Activated naive CD4-positive, alpha-beta T cell treated with anti-CD3 and anti-CD28 coated beads, Interleukin-2, amount 10 ng/mL, durations not matched to agents 7 days and 5 days (primary cell): ENCODE measurements at places on chromosomes 13 and 19.

GRCh38 chr13:69418319-69418718 is 689.3 kb upstream of the ATXN8OS start:
- DNase-seq = no peak

- DNase-seq = no peak
Measured at GRCh38 chr13:29925457-29926097, 75.2 kb upstream of the UBL3 start.

DNA sequence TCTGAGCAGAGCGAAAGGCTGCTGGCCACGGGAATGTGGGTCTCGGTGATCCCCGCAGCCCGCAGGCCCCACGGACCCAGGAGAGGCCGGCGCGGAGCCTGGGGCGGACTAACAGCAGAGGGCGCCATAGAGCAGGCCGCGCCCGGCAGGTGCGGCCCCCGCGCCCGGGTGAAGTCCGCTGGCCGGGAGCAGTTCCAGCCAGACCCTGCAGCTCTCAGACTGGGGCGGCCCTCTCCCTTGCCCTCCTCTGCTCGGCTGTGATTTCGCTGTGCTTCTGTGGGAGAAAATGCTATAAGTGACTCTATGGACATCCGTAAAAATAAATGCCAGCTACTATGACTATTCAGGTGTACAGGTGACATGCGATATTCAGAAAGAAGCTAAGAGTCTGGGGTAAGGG is 37.7 kb downstream of the GSX1 start:
- peak; percentile 59 for DNase-seq

GRCh38 chr19:5947435-5947834 is 30.5 kb downstream of the RANBP3 start:
- no peak for DNase-seq

DNA sequence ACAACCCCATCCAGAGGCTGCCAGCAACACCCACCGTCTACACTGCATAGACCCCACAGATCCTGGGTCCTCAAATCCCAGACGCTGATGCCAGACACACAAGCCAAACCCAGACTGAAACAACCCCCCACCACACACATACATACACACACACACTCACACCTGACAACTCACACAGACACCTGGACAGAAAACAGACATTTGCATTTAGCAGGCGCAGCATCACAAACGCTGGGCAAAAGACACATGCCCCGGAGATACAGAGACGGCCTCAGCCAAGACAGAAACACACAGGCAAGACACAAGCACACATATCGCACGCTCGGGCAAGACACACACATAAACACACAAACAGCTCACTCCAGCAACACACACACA is 1.3 kb downstream of the BBC3 start:
- peak; percentile 37 for DNase-seq

DNA sequence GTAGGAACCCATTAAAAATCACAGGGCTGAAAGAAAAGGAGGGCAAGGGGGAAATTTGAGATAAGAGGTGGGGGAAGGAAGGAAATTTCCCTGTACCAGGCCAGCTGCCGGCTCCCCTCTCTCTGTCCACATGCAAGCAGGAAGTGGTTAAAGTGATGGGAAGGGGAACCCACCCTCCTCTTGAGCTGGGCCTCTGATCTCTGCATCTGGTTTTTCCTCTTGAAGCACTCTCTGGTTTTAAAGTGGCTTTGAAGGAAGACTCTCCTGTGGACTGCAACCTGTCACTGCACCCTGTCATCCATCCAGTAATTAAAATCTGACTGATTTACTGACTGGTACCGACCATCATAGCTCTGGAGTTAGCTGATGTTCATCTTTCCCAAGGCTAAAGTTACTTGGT is 239.6 kb downstream of the TSHZ3 start:
- DNase-seq = no peak

GRCh38 chr19:39512988-39513387 is 2.0 kb upstream of the SELENOV start:
- DNase-seq = no peak

DNA sequence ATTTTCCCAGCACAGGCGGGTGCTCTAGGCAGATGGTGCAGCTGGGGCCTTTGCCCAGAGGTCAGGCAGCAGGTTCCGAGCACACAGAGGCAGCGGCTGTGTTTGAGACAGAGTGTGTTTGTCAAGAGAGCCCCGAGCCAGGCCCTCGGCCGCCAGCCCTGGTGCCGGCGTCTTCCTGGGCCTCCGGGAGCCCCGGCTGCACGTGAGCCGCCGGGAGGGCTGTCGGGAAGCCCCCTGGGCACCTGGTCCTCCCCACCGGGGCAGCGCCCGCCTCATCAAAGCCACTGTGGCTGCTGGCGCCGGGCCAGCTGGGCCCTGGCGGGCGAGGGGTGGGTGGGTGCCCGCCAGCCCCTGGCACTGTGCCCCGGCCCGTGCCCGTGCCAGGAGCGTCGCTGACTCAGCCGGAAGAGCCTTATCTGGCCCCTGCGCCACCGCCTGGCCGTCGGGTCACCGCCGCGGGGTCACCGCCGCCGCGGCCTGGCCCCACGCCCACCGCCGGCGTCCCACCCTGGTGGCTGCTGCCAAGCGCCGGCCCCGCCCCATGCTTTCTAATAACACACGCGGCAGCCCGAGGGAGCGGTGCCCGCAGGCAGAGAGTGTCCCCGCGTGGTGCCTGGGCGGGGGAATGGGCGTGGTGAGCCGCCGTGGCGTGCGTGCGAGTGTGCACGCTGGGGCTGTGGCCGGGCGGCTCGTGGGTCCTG is 14.9 kb downstream of the ARID3A start:
- peak; percentile 76 for DNase-seq

- DNase-seq = no peak
Measured at GRCh38 chr13:83839146-83839545, 43.1 kb downstream of the SLITRK1 start.

DNA sequence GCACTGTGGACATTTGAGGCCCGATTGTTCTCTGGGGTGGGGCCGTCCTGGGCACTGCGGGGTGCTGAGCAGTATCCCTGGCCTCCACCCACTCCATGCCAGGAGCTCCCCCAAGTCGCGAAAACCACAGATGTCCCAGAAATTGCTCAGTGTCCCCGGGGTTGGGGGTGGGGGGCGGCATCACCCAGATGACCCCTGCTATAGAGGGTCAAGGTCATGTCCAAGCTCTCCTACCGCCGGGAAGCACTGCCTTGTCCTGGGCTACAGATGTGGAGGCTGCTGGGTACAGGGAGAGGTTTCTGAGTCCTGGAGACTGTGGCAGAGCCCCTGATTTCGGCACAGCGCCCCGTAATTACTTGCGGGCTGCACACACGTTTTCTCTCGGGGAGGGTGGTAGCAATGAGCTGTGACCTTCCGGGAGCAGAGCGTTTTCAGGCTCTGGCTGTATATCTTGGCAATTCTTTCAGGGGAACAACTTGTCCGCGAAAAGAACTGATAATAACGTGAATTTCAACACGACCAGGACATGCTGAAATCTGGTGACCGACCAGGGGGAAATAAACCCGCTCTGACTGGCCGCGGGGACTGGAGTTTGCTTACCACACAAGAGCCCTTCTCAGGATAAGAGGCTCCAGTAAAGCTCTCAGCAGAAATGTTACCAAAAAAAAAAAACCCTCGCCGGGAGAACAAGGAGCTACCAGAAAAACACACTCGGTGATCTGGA is 68.1 kb downstream of the GNG7 start:
- DNase-seq = no peak

DNA sequence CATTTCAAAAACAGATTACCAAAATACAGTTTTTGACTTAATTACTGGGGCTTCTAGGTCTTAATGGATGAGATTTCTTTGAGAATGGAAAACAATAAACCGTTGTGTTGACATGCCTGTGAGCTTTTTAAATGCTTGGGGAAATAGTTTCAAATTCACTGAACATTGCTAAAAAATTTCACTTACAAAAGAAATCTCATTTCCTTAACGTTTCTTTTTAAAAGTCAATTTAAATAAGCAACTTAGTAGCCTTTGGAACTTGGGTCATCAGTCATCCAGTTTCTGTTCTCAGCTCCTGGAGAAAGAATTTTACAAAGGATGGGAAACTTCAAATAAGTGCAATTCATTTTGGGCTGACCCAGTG is 4.4 kb downstream of the ZC3H4 start:
- no peak for DNase-seq

DNA sequence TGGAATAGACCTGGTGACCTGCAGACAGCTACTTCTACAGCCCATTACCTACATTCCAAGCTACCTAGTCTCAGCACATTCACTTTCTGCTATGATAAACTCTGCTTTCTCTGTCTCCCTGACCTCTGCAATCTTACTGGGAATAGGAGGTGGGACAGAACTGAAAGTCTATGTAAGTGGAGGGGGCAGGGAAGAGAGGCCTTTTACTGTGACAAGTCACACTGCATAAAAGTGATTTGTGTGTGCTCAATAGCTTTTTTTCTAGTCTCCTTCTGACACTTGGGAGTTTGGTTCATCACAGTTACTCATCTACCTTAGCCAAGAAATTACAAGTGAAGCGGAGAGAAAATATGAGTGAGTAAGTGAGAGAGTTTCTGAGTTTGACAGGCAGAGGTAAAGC is 322.4 kb downstream of the OLFM4 start:
- DNase-seq = no peak

- no peak for DNase-seq
Measured at GRCh38 chr13:23146006-23146405, 34.8 kb upstream of the SGCG start.
